ENCODE measurements at places on chromosomes 11 and 22. TPM values are rescaled to one million over a fixed set of nuclear protein-coding genes. Genes with fewer than 3 reads are reported as not detected.

DNA sequence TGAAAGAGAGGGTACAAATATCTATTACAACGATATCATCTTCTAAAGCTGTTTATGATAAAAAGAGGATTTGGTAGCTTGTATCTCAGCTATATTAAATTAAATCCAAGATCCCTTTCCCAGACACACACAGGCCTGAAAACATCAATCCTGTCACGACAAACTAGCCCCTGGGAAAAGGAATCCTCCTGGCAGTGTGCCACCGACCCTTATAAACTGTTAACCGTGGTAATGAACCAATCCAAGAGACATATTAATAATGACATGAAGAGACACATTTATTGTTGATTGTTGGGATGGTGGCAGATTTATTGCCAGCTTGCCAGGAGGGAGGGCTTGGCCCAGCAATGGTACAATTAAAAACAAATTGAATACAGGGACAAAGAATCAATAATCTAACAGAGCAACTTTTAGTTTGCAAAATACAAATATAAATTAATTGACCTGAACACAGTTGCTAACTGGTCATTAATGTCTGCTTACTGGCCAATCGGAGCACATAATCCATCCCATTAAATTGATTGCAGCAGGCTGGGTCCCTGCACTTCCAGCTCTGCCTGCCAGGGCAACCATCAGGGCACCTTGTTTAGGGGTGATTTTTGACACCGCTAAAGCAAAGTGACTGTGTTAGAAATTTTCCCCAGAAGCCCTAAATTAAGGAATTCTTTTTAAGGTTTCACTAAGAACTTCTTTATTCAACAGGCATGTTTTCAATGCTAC, 887.6 kb downstream of the OPCML start:
- no peak for DNase-seq

DNA sequence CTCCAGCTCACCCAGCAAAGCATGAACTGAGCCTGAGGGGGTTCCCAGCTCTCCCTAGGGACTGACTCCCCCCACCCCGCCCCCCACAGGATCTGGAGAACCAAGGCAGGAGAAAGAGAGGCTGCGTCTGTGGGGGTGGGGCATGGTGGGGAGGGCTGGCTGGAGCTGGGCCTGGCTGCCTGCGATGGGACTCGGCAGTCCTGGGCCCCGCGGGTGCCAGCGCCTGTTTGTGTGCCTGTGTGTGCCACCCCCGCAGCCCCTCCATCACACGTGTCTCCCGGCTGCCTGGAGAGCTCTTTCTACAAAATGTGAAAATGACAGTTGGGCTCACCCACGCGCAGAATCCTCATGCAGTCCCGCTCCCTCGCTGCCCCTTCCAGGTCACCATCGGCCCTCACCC, 46.8 kb downstream of the CACNA1I start:
- DNase-seq = no peak

- no peak for DNase-seq
These were observed 212.1 kb downstream of the NELL1 start for GRCh38 chr11:20881328-20882079.

DNA sequence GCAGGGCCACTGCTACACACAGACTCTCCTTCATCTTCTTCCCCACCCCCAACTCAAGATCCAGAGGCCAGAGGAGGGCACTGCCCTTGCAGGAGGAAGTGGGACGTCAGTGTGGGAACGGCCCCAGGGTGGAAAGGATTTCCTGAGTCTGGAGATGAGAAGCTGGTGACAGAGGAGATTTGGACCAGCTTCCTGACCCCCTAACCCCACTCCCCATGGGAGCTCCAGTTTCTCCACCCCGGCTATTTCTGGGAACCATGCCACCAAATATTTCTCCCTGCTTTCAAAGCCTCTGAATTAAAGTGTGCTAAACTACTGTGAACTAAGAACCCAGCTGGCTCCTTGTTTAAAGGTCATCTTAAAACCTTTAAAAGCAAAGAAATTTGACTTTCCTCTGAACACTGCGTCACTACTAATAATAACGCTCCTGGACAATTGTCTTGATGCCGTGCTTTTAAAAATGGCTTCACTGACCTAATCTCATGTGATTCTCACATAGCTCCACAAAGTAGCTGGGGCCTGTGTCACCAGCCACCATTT, 46.6 kb downstream of the CWC15 start:
- peak; percentile 73 for DNase-seq

DNA sequence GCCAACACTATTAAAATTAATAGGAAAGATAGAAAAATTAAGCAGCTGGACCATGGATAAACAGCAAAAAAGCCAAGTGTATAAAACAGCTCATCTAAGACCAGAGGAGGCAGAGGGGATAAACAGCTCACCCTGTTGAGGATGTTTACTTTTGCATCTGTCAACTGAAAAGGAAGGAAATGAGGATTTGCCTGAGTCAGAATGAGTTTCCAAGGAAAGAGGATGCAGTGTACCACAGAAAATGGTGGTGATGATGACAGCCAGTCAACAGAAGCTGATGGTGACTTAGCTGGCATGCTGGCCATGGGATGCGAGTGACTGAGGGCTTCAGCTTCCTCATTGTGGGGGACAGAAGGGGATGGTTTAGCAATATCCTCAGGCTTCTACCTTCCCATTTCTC, 183.5 kb downstream of the KIRREL3 start:
- DNase-seq = no peak

DNA sequence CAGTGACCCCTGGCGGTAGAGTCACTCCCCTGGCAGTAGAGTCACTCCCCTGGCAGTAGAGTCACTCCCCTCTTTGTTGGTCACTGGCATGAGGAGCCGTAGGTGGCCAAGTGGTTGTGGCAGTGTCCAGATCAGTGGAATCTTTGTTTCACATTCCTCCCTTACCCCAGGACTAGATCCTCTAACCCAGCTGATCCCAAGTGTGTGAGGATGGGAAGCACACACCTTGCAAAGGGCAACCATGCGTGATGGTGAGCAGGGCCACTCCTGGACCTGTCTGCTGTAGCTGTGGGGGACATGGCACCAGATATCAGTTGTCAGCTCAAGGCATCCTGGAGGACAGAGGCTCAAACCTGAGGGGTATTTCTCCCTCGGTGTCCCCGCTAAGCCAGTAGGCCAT, 37.8 kb downstream of the OSBP2 start:
- DNase-seq = no peak

DNA sequence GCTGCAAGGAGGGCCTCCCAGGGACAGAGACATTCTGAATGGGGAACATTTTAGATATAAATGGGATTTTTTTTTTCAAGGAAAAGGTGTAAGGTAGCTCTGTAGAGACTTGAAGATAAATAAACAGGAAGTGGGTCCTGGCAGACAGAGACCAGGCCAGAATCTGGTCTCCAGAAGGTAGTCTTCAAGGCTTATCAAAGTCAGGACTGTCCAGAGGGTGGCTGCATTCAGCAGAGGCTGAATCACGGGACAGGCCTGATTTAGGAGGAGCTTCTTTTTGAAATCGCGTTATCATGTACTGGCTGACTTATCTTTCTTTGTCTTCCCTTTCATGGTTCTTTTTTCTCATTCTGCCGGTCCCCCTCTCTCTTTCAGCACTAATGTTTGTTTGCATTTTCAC, 542.9 kb downstream of the NTM start:
- DNase-seq = no peak

Gene SCN3B
- total RNA-seq = 3.2 TPM

Gene MRGPRX4
- not detected for total RNA-seq

Gene NCF4
- total RNA-seq = 55.3 TPM

Gene MUC6
- 0.09 TPM for total RNA-seq
